ENCODE measurements at places on chromosomes 13 and 19.

DNA sequence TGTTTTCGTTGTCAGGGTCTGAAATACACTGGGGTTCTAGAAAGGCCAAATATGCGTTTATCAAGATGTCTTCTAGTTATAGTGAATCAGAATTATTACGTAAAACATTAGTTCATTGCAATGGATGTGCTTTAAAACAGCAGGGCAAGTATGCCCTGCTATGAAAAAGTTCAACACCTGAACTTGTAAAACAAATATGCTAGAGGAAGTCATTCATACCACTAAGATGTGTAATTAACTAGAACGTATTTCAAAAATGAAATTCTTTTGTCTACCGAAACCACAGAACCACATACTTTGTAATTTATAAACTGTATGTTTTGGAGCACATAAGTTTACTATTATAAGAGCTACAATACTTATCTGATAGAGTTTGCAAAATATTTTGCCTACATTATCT lies 266.2 kb downstream of the KCTD12 start:
- no peak for DNase-seq

GRCh38 chr13:19156013-19156825 lies 25.4 kb downstream of the TUBA3C start:
- DNase-seq, result no peak

GRCh38 chr19:42290523-42291434 lies 11.2 kb upstream of the PRR19 start:
- DNase-seq, result no peak

DNA sequence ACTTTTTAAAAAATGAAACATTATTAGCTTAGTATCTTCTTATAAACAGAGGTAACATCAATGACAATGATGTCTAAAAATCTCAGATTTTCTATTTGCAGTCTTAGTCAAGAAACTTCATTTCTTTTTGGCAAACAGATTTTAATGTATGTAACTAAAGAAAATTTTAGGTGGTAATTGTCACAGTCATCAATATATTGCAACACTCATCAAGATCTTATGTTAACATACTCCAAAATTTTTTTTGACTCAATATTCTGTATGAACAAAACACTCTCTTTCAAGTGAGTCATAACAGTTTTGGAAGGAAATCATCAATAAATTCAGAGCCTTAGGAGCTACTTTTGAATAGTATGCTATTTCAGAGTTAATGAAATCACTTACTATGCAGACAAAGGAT lies 1507.6 kb downstream of the SLITRK1 start:
- no peak for DNase-seq

GRCh38 chr19:42508892-42509444 lies 19.3 kb downstream of the CEACAM1 start:
- no peak for DNase-seq

GRCh38 chr13:45468635-45469034 lies 3.9 kb downstream of the COG3 start:
- DNase-seq, result no peak

- no peak for DNase-seq
Observed at GRCh38 chr13:28718543-28719226, at the start of gene SLC46A3. SLC46A3 (minus strand) TSS chr13:28718970; CDS start chr13:28717998, 972 bp downstream.

GRCh38 chr13:42218576-42218975 lies 53.4 kb upstream of the AKAP11 start:
- no peak for DNase-seq

DNA sequence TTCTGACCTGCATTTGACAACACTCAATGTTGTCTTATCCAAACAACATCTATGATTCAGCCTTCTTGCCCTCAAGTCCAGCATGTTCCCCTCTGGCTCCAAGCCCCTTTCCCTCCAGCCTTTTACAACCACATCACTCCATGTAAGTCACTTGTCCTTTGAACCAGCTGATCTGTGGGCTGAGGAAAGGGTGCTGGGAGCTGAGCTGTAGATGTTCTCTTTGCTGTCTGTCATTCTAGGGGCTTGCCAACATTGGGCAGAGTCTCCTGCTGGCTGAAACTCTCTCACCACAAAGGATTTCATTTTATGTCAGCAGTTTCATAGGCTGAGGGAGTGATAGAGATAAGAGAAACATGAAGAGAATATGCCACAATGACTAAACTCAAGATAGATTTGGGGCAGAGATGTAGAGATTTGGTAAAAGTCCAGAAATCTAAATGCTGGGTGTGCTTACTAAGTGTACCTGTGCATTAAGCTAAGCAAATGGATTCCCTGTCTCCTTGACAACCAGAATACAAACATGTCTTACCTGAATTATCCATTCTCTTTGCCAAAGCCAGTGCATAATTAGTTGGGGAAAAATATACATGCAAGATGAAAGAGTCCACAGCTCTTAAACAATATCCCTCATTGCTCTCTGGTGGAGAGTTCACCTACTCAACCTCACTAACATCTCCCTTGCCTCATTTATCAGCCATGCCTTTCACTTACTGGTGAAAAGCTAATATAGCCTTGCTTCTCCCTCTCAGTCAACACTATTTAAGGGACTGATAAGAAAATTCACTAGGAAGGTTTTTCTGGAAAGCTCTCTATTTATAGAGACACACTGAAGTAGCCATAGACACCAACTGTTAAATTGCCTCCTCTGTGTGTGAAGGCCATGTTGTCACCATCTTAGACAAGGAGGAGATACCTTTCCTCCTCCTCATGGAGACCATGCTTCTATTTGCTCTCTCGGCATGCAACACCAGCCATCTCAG lies 175.5 kb upstream of the SERP2 start:
- no peak for DNase-seq

DNA sequence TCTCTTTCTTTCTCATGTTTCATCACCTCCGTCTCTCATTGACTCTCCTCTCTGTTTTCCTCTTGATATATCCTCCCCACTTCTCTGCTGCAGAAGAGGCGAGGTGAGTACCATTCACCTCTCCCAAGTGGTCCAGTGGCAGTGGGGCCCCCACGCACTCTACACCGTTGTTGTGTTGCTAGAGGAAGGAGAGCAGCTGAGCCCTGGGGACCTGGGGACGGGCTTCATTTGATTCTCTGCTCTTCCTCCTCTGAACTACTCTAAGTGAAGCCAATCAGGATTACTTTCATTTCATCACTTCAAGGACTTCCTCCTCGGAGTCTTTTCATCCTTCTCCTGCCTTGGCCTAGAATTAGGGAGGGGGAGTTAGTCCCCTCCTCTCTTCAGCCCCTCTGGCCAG lies 64.6 kb downstream of the CCNE1 start:
- no peak for DNase-seq

- no peak for DNase-seq
Observed at GRCh38 chr13:55705971-55706370, 1434.7 kb upstream of the PRR20A start.

GRCh38 chr13:102236341-102236740 lies 165.5 kb downstream of the FGF14 start:
- no peak for DNase-seq

- DNase-seq, result no peak
Observed at GRCh38 chr13:33918199-33918932, 100.4 kb downstream of the RFC3 start.

GRCh38 chr13:27979001-27979643 lies 9.4 kb downstream of the URAD start:
- DNase-seq, result no peak

GRCh38 chr19:51524666-51525264 lies 6.7 kb downstream of the SIGLEC6 start:
- DNase-seq, result no peak

DNA sequence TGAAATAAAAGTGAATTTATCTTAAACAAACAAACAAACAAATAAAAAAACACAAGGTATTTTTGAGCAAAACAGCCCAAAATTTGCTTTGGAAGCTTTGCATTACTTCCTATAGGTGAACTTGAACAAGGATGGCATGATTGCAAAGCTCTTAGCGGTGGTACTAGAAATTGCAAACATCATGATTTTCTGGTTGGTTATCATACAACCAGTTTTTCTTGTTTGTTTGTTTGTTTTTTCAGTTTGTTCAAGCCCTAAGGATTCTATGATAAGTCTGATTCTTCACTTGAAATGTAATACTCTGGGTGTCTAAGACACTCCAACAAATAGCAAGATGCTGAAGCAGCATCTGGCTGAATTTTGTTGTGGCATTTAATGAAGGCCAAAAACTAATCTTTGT lies 15.9 kb downstream of the DCLK1 start:
- no peak for DNase-seq

GRCh38 chr19:50663482-50663790 lies 14.2 kb downstream of the C19orf81 start:
- DNase-seq, result no peak

- DNase-seq, result no peak
Observed at GRCh38 chr19:18541258-18541991, 1.9 kb downstream of the FKBP8 start.

GRCh38 chr13:41274881-41275280 lies 11.5 kb upstream of the MTRF1 start:
- DNase-seq, result no peak

DNA sequence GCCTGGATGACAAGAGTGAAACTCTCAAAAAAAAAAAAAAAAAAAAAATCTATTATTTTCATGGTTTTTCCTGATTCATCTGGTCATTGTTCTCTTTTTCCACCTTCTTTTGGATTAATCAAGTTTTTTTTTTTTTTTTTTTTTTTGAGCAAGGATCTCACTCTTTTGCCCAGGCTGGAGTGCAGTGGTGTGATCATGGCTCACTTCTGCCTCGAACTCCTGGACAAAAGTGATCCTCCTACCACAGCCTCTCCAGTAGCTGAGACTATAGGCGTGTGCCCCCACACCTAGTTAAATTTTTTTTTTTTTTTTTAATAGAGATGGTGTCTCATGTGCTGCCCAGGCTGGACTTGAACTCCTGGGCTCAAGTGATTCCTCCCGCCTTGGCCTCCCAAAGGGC lies 27.7 kb downstream of the BLOC1S3 start:
- no peak for DNase-seq

DNA sequence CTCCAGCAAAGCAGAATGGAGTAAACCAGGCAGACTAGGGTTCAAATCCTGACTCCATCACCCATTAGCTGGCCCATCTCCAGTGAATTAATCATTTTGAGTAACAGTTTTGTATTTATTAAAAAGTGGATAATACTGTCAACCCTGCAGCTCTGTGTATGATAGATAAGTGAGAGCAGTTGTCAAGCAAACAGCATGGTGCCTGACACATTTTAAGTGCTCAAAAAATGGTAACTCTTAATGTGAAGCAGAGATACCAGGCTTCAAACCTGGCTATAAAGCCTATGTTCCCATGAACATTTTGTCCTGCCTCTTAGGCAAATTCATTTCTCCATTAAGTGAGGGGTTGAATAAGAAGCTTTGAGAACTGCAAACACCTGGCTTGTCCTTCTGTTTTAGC lies 409.6 kb downstream of the TBC1D4 start:
- no peak for DNase-seq

- no peak for DNase-seq
Observed at GRCh38 chr19:48122421-48122820, 11.8 kb upstream of the PLA2G4C start.

DNA sequence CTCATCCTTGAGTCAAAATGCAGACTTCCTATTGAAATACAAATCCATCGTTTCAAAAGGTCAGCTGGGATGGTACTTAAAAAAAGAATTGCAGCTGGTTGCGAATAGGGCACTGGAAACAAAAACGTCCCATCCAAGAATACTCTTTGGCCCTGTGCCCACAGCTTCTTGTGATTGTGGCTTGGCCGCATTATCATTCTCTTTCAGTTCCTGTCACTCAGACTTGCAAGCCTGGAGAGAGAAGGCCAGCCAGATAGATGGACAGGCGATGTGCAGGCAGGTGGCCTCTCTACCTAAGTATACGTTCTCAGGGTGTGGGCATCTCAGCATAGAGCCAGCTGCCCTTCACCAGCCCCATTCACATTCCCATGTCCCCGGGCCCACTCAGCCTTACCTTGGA lies 208.5 kb upstream of the ZNF536 start:
- DNase-seq, result no peak

GRCh38 chr19:39003188-39003587 lies 27.6 kb upstream of the FBXO17 start:
- DNase-seq, result no peak

DNA sequence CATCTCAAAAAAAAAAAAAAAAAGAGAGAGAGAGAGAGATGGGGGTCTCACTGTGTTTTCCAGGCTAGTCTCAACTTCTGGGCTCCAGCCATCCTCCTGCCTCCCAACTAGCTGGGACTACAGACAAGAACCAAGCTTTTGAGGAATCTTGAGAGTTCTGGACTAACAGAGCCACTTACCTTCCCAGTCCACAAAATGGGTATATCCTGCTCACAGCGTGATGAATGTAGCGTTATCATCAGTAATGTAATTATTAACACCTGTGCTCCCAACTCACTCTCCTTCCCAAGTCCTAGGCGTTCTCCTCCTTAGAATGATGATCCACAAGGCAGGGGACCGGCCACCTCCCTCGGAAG lies 4.6 kb upstream of the NANOS3 start:
- DNase-seq, result no peak

DNA sequence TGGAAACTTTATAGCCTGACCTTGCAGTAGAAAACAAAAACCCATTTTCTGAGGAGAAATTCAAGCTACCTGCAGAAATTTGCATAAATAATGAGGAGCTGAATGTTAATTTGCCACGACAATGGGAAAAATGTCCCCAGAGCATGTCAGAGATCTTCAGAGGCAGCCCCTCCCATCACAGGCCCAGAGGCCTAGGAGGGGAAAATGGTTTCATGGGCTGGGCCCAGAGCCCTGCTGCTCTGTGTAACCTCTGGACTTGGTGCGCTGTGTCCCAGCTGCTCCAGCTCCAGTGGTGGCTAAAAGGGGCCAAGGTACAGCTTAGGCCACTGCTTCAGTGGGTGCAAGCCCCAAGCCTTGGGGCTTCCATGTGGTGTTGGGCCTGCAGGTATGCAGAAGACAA lies 257.9 kb downstream of the NHLRC3 start:
- no peak for DNase-seq

DNA sequence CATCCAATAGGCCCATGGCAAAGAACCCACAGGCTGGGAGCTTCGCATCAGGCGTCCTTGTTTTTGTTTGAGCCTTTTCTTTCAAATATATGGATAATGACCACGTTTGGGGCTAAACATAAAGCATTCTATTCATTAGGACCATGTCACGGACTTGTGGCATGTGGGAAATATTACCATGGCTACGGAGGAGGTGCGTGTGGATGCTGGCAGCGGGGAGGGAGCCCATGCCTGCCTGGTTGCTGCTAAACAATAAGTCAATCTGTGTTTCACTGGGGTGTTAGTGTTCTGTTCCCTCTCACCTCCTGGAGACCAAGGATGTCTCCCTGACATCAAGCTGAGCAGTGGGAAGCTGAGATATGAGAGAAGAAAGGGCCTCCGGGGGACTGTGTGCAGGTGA lies 121.1 kb downstream of the IRS2 start:
- DNase-seq, result no peak

DNA sequence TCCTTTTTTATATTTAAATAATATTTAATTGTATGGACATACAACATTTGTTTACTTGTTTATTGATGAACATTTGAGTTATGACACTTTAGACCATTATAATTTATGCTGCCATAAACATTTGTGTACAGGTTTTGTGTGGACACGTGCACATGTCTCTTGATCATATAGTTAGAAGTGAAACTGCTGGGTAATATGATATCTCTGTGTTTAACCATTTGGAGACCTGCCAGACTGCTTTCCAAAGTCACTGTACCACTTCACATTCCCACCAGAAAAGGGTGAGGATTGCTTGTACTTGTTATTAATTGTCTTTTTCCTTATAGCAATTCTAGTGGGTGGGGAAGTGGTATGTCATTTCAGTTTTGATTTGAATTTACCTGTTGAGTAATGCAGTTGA lies 145.6 kb upstream of the KLHL1 start:
- DNase-seq, result no peak

DNA sequence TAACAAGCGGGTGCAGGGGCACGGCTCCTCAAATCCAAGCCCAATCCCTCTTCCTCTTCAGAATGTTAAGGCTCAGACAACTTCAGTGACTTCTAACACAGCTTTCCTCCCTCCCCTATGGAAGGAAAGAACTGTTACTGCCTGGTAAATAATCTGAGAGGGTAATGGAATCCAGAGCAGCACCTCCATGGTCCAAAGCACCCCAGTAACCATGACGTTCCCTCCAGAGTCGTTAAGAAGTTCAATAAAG lies 969 bp downstream of the AKT2 start:
- DNase-seq, result no peak
